Osteocyte (in vitro differentiated cells): ENCODE measurements at places on chromosomes 13 and 19. TPM values are rescaled to one million over a fixed set of nuclear protein-coding genes. Genes with fewer than 3 reads are reported as not detected.

Gene ZAR1L
- total RNA-seq, result not detected in 2 replicates

Gene MEIOSIN
- total RNA-seq, result not detected in 2 replicates

Gene PTGER1
- total RNA-seq, result 1.0 and 1.6 TPM in 2 replicates

Gene LHB
- total RNA-seq, result not detected in 2 replicates

Gene CD177
- not detected in 2 replicates for total RNA-seq

Gene SLC1A6
- not detected in 2 replicates for total RNA-seq

Gene PLVAP
- total RNA-seq, result 0.26 TPM in 1 of 2 replicates, not detected in the other

Gene ZNF208
- not detected in 2 replicates for total RNA-seq

Gene CLN5
- total RNA-seq, result 42.3 and 43.3 TPM in 2 replicates

Gene COL4A2
- total RNA-seq, result 2,001 and 2,067 TPM in 2 replicates

Gene ZNF813
- total RNA-seq, result 4.4 and 4.5 TPM in 2 replicates

Gene GRK1
- 0.24 TPM in 1 of 2 replicates, not detected in the other for total RNA-seq

Gene CEACAM20
- total RNA-seq, result not detected in 2 replicates

Gene TPTE2
- not detected in 2 replicates for total RNA-seq

Gene SOX1
- total RNA-seq, result not detected in 2 replicates

Gene ZNF101
- total RNA-seq, result 7.1 and 8.4 TPM in 2 replicates

Gene SHD
- total RNA-seq, result 0.21 TPM in 1 of 2 replicates, not detected in the other

- no peak for DNase-seq
Measured at GRCh38 chr19:15265214-15265849, 33.1 kb upstream of the EPHX3 start.

DNA sequence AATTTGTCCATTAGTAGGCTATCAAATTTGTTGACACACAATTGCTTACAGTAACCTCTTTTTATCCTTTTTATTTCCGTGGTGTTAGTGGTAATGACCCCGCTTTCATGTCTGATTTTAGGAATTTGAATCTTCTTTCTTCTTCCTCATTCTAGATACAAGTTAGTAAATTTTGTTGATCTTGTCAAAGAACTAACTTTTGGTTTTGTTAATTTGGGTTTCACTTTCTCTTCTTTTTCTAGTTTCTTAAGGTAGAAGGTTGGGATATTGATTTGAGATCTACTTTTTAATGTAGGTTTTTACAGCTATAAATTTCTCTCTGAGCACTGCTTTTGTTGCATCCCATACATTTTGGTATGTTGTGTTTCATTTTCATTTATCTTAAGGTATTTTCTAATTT, 53.3 kb upstream of the SLC7A1 start:
- DNase-seq, result no peak

DNA sequence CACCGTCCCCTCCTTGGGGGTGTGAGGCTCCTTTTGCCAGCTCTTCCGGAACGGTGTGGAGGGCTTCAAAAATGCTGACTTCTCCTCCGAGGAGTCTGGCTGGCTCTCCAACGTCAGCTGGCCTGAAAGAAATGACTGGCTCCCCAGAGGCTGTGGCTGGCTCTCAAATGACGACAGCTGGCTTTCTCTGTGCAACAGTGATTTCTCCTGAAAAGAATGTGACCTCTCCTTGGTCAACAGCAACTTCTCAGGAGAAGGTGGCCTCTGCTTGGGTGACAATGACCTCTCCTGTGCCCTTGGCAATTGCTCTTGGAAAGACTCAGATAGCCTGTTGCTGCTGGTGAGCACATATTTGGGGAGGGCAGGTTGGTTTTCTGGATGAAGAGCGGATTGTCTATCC, 29.2 kb downstream of the ONECUT3 start:
- DNase-seq, result no peak

- no peak for DNase-seq
Measured at GRCh38 chr13:66830940-66831716, 399.0 kb downstream of the PCDH9 start.

DNA sequence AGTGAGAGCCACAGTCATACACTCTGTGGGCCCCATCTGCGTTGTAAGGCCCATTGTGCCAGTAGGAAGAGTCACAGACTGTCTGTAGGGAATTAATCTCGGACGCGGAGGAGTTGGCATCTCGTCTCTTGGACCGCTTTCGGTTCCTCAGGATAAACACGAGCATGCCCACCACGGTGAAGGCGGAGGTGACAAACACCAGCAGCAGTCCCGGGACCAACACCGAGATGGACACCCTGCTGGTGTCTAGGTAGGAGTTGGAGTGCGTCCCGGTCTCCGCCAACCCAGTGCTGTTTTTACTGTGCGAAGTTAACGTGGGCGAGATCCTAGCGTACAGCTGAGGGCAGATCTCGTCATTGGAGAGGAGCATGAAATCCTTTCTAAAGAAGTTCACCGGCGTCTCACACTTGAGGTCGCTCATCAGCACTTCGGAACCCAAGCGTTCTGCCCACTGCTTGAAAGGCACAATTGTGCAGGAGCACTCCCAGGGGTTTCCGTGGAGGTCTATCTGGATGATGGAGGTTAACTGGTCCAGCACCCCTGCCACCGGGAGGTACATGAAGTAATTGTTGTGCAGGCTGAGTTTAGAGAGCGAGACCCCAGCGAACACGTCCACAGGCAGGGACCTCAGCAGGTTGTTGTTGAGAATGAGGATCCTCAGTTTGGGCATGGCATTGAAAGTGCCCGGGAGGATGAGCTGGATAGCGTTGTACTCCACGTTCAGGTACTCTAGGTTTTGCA, 2.7 kb downstream of the SLITRK1 start:
- DNase-seq, result no peak

DNA sequence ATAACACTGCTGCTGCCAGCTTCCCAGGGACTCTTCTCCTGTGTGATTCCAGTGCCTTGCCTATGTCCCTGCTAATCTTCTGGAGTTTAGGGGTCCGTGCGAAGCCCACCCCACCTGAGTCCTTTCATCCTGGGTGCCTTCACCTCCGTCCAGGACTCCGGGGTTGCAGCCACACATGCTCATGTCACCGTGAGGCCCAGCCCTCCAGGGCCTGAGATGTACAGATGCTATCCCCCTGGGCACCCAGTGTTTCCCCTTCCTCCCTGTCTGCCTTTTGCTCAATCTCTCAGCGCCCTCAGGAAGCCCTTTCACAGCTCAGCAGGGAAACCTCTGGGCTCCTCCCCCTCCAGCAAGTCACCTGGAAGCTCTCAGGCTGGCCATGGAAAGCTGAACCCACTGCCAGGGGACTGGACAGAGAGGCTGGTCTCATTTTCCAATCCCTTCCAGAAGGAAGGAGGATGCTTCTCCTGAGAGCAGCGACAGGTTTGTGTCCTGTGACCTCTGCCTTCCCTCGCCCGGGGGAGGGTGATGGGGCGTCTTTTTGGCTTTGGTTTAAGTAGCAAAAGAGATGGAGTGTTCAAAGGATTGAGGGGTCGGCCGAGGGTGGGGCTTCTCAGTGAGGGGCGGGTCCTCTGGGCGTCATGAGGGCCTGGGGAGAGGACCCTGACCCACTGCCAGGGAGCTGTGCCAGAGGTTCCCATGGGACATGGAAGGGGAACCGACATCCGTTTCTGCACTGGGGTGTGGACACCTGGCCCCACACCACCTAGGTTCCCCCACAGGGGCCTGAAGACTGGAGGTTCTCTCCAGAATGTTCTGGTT, 30.8 kb upstream of the TFDP1 start:
- peak; percentile 74 for DNase-seq

- DNase-seq, result peak; percentile 83
Measured at GRCh38 chr19:10270180-10270615, 722 bp upstream of the ICAM1 start.

- no peak for DNase-seq
Measured at GRCh38 chr13:21541980-21542379, 62.0 kb downstream of the MICU2 start.

DNA sequence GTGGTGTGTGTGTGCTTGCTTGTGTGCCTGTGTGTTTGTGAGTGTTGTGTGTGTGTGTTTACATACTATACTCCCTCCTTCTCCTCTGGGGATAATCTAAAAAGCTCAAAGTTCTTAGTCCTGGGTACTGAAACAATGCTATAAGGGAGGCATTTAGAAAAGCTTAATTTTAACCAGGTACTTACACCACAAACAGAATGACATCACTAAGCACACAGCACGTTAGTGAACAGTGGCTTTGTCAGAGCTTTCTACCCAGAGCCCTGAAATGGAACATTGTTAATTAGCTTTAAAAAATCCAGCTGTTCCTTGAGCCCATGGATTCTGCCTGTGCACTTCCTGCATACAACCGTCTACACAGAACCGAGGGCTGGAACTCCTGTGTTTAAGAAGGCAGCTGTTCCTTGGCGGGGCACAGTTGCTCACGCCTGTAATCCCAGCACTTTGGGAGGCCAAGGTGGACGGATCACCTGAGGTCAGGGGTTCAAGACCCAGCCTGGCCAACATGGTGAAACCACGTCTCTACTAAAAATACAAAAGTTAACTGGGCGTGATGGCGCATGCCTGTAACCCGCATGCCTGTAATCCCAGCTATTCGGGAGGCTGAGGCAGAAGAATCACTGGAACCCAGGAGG, 69.6 kb upstream of the RNF113B start:
- DNase-seq, result no peak

DNA sequence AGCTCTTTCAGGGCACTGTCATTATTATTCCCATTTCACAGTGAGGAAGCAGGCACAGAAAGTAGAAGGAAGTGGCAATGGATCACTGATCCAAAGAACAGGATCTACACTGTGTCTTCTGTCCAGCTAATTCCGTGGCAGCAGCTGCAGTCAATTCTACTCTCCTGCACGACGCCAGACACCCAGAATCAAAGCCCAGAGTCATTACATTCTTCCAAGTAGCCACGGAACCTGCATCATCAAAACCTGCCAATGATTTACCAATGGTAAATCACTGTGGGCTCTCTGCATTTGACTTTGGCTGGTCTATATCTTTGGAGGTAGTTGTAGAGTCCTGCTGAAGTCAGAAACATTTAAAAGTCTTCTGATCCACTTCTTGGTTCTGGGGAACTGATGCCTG, 767.7 kb downstream of the LIG4 start:
- no peak for DNase-seq

DNA sequence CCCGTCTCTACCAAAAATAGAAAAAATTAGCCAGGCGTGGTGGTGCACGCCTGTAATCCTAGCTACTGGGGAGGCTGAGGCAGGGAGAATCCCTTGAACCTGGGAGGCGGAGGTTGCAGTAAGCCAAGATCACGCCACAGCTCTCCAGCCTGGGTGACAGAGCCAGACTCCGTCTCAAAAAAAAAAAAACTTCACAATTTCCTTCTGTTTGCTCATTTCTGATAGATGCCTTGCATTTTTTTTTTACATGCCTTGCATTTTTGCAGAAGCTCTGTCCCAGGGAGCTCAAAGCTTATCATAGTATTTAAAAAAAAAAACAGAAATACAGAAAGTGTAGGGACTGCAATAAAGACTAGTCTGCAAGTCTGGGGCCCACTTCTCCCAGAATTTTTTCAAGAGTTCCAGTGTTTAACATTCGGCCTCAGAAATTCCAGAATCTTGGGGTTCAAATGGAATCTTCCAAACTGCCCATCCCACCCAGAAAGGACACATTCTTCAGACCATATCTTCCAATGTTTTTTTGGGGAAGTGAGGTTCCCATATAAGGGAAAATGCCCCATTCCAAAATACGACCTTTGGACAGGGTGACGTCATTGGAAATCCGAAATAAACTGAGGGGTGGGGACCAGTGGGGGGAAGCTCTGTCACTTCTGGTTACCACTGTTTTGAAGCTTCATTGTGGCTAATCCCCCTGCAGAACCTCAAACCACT, 17.2 kb upstream of the RAB8A start:
- no peak for DNase-seq

DNA sequence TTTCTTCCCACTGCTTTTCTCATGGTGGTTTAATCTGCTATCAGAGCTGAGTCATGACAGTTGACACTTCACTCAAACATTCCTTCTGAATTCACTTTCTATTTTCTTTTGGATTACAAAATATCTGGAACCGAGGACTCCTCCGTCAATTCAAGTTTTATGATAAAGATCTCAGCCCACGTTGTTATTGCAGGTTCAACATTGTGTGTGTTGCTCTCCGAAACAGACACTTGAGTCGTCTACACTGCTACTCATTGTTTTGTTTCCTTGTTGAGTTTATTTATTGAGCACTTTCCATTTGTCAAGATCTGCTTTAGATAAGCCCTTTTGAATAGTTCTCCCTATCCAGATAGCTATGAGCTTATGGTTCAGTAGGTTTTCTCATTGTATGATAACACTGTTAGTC, 636.1 kb upstream of the GPC6 start:
- no peak for DNase-seq

DNA sequence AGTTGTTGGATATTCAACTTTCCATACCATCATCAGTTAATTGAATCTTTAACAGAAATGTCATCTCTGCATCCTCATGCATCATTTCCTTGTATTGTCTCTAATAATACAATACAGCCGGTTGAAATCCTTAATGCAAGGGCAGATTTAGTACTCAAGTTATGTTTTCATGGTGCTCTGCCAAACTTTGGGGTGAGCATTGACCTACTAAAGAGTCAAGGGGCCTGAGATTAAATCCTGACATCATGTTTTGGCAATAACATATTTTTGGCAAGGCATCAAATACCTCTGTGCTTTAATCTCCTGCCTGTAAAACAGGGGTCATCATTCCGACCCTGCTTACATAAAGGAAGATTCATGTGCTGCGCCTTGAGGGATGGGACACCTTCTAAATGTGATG, 42.7 kb upstream of the ABCC4 start:
- DNase-seq, result no peak
